ENCODE measurements at places on chromosomes 4 and X.

DNA sequence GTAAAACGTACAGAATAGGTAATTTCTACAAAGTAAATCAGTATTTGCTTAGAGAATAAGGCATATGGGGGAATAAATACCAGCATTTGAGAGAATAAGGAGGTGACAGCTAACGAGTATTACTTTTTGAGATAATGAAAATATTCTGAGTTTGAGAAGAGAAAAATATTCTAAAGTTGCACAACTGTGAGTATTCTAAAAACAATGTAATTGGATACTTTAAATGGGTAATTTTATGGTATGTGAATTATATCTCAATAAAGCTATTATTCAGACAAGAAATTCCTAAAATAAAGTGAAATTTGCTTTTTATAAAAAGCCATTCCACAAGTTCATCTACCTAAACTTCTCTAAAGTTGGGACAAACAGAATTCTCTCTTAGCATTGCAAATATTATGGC lies 62.6 kb downstream of the PDGFC start:
- DNase-seq: no peak

DNA sequence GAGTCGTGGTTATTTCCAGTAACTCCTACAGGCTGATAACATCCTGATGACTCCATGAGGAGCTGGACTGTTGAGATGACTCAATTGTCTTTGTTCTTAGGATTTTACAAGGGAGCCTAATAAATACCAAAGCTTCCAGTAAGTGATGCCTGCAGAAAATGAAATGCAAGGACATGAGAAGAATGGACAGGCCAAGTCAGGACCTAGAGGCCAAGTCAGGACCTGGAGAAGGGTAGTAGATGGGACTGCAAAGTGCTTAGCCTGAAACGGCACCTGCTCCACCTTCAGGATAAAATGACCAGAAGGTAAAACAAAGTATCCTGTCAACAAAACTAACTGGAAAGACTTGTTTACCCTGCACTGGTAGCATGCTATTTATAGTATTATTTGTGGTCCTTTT lies 6.4 kb upstream of the SLC10A6 start:
- DNase-seq: no peak

- no peak for DNase-seq
Observed at GRCh38 chr4:104728380-104729122, 233.9 kb upstream of the CXXC4 start.

DNA sequence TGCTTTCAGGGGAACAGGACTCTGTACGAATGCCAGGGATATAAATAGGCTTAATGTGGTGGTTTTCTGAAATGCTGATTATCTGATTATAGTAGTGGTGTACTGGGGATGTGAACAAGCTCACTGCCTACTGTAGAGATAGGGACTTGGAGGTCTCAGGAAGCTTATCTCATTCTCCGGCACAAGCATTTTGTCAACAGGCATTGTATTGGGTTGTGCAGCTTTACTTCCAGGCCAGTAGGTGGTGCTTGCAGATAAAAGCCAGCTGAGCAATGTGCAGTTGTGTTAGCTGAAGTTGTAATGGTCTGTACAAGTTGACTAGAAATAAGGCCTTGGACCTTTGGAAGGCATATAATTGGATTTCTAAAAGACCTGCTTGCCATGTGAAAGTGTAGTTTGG lies 49.5 kb upstream of the TMLHE start:
- no peak for DNase-seq

DNA sequence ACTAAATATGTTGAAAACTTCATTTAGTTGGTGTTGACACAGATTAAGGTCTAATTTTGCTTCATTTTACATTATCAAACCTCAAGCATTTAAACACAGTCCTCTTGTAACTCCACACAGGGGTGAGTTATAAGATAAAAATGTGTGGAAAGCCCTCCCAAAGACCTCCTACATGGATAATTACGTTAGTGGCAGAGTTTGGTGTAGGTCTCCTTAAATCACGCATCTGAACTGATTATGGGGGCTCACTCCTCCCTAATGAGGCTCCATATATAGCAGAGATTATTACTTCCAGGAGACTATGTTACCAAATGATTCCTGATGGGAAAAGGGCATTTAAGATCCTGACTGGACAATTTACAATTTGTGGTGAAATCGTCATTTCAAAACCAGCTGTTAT lies 32.2 kb upstream of the VCX3B start:
- DNase-seq: no peak

GRCh38 chr4:138796761-138797160 lies 218.8 kb upstream of the NOCT start:
- DNase-seq: no peak

DNA sequence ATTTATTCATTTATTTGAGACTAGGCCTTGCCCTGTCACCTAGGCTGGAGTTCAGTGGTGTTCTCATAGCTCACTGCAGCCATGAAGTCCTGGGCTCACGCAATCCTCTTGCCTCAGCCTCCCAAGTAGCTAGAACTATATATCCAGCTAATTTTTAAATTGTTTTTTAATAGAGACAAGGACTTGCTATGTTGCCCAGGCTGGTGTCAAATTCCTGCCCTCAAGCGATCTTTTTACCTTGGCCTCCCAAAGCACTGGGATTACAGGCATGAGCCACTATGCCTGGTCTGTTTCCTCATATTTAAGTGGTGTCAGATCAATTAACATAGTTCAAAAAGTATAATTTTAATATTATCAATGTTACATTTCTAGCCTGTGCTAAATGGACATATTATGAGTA lies 68.5 kb downstream of the AFF1 start:
- DNase-seq: no peak

DNA sequence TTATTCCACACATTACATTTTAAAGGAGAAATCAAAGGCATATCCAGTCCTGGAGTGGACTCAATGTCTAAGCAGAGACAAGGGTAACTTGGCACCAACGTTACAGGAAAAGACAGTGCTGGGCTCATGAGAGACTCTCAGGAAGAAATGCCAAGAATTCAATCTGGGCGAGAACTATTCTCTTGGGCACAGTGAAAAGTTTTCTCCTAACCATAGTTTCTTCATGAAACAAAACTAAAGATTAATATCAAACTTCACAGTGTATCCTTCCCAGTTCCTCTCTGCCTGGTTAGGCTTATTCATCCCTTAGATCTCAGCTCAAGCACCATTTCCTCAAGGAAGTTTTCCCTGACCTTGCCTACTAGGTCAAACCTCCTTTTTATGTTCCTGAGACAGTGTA lies 109.4 kb upstream of the TLL1 start:
- DNase-seq: no peak

- DNase-seq: peak; percentile 88
Observed at GRCh38 chr4:2837904-2838496, 5.6 kb upstream of the ADD1 start.

- DNase-seq: no peak
Observed at GRCh38 chr4:76017056-76017686, 6.1 kb downstream of the CXCL10 start.

GRCh38 chr4:174260099-174260498 lies 23.4 kb downstream of the FBXO8 start:
- no peak for DNase-seq

DNA sequence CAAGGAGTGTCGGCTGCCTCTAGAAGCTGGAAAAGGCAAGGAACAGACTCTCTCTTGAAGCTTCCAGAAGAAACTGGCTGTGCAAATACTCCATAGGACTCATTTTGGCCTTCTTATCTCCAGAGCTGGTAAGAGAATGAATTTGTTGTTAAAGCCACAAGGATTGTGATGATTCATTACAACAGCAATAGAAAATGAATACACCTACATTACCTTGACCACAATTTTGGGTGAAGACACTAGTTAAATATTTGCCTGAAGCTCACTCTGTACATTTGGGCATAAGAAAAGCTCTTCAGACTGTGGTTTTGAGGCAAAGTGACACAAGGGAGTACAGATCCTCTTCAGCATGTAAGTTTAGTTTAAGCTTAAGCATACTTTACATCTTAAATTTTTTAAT lies 134.5 kb upstream of the TLL1 start:
- DNase-seq: no peak

- no peak for DNase-seq
Observed at GRCh38 chrX:69068301-69069085, 96.8 kb downstream of the PJA1 start.

- no peak for DNase-seq
Observed at GRCh38 chr4:140044337-140044902, 109.6 kb downstream of the MAML3 start.

DNA sequence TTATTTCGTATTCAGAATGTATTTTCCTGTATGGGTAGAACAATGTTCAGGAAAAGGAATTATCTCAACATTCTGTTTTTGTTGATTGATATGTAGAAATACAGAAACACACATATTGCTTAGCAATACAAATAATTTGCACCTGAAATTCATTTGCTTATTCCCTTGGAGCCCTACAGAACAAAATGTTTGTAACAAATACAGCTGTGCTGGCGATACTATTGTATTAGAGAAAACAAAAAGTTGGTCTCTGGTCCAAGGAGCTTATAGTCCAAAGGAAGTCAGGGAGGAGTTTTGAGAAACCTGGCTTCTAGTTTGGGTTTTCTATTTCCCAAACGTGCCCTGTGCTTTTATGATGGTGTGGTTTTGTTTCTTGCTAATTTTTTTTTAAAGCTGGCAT lies 37.8 kb upstream of the CAPN6 start:
- DNase-seq: no peak

- DNase-seq: no peak
Observed at GRCh38 chrX:73562458-73562857, 539 bp upstream of the CHIC1 start.

DNA sequence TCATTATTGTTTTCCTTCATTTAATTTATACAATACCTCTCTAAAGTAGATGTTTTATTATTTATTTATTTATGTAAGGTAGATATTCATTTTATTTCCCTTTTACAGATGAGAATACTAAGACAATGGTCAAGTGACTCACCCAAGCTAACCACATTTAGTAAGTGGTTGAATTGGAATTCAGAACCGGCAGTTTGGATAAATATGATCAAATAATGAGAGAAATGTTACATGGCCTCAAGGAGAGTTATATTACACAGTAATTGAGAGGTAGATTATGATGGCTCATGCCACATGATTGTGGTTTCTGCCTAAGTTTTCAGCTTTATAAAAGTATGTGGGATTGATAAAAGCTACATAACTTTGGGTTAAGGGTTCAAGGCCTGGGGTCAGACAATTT lies 239.4 kb upstream of the BOD1L1 start:
- DNase-seq: no peak

GRCh38 chr4:176784816-176785215 lies 7.9 kb downstream of the VEGFC start:
- DNase-seq: no peak

DNA sequence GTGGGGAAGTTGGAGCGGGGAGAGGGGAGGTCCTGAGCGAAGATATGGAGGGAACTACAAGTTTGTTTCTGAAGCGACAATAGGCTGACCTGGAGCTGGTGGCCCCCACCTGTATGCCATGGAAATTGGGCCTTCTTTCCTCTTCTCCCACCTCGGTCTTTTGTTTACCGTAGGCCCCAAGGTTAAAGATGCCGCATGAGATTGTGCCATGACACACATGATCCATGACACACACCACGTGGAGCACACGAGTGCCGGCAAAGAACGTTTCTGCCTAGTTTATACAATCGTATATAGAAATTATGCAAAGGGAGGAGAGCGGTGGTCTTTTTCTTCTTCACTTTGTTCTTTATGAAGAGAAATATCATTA lies 408 bp downstream of the TMEM33 start:
- DNase-seq: peak; percentile 70

GRCh38 chr4:186719925-186720694 lies 3.5 kb downstream of the FAT1 start:
- no peak for DNase-seq

DNA sequence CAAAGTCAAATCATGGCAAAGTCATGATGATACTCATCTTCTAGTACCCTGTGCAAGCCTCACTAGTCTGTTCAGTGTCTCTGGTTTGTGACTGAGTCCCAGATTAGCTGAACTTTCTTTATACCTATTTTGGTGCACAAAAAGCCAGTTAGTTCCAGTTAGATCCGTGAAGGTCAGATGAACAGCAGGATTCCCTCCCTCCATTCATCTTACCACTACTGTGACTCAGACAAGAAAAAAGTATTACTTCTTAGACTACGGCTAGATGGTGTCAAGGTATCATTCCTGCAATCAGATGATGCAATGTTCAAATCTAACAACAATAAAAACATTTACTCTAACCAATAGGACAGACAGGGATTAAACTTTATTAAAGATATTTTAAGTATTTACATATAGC lies 30.4 kb downstream of the ARHGEF6 start:
- DNase-seq: no peak

DNA sequence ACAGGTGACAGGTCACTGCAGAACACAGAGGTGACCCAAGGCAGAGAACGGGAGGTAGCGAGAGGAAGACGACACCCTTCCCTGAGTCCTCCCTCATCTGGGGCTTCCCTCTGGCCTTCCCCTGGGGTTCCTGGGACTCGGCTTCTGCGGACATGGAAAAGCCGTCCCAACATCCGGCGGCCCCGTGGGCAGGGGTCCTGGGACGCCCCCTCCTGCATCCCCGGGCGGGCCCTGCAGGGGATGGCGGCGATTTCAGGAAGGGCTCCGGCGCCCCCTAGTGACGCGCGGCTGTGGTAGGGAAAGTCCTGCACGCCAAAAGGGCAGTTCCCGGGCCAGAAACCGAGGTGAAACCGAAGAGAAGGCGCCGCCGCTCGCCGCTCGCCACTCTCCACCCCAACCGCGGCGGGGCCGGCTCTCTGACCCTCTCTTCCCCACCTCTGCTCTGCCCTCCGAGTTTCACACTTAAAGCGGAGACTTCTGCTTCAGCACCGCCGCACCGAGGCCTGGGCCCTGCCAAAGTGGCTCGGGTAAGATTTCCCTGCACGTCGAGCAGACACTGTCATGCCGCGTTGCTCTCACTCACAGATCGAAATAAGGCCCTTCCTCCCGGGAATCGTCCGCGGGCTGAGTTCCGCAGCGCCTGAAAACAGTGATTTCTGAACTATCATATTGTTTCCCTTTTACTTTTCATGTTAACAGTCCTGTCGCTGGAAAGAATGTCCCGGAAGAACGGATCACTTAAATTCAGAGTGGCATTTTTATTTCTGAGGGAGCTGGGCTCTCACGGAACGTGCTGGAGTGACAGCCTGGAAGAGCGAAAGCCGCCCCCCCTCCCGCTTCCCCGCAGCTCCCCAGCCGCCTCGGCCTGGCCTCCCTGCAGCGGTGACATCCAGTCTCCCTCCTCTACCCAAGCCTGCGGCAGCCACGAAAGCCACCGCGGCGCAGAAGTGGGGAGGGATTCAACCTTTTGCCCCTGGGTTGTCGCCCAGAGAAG lies 110.6 kb downstream of the DCTD start:
- DNase-seq: peak; percentile 87

All from activated effector memory CD4-positive, alpha-beta T cell treated with anti-CD3 and anti-CD28 coated beads, Interleukin-2, amount 50 U/mL, for 16 hours (primary cell).